Astrocyte of the spinal cord (primary cell): ENCODE measurements at places on chromosomes 13 and 19.

DNA sequence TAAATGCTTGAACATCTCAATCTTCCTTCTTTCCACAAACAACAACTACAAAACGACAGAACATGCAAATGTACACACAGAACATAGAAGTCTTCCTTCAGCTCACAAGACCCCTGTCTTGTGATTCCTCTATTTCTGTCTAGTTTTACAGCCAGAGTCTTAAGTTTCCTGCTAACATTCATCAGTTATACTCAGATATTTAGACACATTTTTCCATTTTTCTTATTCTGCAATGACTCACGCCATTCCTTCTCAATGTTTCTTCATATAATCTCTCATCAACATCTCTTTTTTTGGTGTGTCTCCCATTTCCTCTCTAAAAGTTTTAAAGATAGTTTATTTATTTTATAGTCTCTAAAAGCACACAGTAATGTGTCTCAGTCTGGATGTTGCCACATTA lies 1872.9 kb upstream of the PCDH20 start:
- DNase-seq = peak; percentile 13

DNA sequence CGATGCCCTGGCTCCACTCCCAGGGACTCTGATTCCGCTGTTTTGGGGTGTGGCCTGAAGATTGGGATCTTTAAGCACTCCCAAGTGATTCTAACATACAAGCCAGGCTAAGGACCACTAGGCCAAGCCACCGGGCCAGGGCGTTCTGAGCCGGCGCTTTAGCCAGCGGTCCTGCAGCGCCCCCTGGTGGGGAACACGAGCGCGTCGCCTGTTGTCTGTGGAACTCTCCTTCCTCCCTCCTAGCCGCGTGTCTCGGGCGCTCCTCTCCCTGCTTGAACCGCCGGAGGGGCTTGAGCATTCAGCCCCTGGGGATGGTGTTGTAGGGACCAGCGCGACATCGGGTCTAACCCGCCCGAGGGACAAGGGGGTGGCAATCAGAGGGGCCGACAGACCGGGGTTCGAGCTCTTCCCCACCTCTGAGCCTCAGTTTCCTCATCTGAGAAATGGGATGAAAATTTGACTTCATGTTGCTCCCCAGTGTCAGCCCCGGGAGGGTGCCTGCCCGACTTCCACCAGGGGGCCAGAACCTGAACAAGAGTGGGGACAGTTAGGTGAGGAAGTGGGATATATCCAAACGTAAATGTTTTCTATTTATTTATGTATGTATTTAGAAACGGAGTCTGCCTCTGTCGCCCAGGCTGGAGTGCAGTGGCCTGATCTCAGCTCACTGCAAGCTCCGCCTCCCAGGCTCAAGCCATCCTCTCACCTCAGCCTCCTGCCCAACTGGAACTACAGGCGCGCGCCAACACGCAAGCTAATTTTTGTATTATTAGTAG lies 18.0 kb upstream of the PNMA8B start:
- peak; percentile 64 for DNase-seq

GRCh38 chr19:29731331-29731850 lies 16.3 kb upstream of the C19orf12 start:
- no peak for DNase-seq

DNA sequence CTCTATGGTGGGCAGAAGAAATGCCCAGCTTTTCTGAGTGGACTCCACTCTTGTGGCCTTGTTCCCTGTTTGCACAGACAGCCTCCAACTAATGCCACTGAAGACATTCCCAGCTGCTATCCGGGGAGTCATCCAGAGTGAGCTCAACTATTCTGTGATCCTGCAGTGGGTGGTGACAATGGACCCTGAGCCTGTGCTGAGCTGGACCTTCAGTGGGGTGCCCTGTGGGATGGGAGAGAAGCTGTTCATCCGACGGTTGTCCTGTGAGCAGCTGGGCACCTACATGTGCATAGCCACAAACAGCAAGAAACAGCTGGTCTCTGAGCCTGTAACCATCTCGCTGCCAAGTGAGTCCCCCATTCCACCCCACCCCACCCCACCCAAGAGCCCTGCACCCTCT lies 10.3 kb downstream of the IGSF23 start:
- no peak for DNase-seq

GRCh38 chr19:47257411-47258169 lies 1.3 kb downstream of the CCDC9 start:
- DNase-seq = no peak

DNA sequence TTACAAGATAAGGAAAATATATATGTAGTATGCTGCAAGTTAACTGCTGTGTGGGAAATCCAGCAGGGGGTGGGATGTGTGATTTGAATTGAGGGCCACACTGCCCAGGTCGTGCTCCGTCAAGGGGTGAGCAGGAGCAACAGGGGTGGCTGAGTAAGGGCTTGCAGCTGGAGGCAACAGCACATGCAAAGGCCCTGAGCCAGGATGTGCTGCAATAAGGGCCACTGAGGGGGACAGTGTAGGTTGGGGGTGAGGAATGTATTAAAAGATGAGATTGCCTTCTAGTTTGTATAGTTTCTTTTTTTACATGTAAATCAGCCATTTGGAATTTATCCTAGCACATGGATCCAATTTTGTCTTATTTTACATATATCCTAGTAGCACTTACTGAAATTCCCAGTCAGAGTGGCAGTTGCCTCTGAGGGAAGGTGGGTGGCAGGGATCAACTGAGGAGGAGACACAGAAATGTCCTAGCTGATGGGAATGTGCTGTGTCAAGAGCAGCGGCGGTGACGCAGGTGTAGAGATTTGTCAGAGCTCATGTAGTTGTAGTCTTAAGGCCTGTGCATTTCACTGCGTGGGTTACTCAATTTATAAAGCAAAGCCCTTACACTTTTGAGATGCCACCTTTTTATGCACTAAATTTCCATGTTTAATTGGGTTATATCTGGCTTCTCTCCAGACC lies 5.4 kb upstream of the RBM42 start:
- no peak for DNase-seq

DNA sequence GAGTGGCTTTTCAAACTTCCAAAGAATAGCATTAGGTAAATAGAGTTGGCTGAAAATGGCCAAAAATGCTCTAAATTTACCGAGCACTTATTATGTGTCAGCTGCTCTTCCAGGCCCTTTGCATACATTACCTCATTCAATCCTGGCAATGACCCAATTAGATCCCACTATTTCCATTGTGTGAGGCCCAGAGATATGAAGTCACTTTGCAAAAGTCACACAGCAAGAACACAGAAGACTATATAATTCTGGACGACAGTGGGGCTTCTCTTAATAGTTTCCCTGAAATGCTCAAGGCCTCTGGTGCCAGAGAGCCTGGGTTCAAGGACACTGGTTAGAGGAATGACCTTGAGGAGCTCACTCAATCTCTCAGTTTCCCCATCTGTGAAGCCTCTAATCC lies 146.8 kb downstream of the IER2 start:
- DNase-seq = no peak

GRCh38 chr19:18489627-18490184 lies 32.2 kb downstream of the ELL start:
- no peak for DNase-seq

- peak; percentile 13 for DNase-seq
Measured at GRCh38 chr13:50800091-50800739, 43.3 kb downstream of the DLEU7 start.

DNA sequence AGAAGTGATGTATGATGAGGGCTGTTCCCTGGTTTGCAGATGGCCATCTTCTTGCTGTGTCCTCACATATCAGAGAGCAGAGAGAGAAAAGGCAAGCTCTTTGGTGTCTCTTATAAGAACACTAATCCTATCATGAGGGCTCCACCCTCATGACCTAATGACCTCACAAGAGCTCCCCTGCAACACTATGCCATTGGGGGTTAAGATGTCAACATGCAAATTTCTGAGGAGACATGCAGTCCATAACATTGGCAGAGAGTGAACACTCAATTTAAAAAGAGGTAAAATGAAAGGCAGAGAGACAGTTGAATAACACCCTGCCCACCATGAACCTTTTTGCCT lies 10.9 kb downstream of the FAM187B start:
- no peak for DNase-seq

DNA sequence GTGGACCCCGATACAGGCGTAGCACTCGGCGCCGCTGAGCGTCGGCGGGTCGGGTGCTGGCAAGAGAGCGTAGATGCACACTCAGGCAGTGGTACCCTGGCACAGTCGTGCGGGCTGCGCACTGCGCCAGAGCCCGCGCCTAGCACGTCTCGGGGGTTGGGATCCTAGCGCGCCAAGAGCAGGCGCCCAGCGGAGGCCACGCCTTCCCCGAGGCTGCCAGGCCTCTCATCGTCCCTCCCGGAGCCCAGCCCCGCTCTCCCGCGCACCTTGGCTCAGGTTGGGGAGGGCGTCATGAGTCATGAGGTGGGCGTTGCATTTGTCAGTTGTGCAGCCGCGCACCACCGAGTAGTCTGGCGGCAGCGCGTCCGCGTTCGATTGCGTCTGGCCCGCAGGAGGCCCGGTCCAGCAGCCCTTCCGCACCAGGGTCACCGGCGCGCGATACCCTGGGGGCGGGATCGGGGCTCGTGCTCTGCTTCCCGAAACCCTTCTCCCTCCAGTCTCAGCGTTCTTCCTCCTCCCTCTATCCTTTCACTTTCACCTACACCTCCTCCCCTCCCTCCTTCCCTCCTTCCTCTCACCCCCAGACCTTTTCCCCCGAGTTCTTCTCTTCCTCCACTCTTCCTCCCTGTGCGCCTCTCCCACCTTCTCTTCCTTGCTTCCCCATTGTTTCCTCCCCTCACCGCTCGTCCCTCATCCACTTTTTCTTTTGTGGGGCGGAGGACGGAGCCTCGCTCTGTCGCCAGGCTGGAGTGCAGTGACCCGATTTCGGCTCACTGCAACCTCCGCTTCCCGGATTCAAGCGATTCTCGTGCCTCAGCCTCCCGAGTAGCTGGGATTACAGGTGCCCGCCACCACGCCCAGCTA lies 3.5 kb downstream of the LYPD5 start:
- no peak for DNase-seq

- DNase-seq = no peak
Measured at GRCh38 chr13:99380921-99381645, 73.9 kb upstream of the GPR183 start.

DNA sequence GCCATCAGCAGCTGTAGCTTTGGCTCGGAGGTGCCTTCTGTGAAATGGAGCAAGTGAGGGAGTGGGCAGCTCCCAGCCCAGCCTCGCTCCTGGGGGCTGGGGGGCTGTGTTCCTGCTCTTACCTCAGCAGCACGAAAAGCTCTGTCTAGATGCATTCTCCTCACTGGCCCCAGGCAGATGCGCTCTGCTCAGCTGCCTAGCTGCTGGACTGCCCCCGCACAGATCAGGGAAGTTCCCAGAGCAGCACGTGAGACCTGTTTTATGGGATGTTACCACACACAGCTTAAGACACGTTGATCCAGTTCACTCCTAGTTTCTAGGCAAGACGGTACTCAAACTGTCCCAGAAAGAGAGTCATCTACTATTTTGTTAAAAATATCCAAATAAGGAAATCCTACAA lies 13.6 kb downstream of the LCP1 start:
- DNase-seq = no peak

GRCh38 chr13:97276862-97277269 lies 54.7 kb downstream of the MBNL2 start:
- DNase-seq = no peak

- DNase-seq = no peak
Measured at GRCh38 chr19:31300422-31300821, 48.8 kb downstream of the TSHZ3 start.

- DNase-seq = no peak
Measured at GRCh38 chr19:17871878-17872250, at the start of gene SLC5A5. Gene SLC5A5, plus strand, starts transcription at chr19:17871945. Its CDS starts 375 bp downstream, at chr19:17872320.

DNA sequence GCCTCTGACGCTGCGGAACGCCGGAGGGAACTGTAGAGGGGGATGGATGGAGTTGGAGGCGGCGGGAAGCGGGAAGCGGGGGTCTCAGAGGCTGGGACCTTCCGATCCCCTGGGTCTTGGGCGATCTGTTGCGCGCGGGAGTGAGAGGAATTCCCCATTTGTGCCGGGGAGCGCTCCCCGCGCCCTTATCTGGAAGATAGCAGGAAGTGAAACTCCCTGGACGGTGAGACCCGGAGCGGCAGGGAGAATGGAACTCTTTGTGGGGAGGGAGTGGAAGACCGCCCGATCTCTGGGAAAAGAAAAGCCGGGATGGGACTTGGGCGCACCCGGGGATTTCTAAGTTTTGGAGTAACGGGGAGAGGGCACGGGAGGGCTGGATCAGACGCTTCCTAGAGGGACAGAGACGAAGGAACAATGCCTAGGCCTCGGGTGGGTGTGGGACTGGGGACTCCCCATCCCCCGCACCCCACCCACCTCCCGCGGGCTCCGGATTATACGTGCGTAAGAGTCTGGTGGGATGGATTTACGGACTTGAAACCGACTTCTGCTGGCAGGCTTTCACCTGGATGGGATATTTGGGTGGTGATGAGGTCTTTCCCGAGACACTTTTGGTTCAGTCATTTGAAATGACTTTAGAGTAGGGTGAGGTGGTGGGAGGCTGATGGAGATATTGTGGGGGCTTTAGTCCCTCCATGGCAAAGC lies 495 bp downstream of the LSR start:
- no peak for DNase-seq

GRCh38 chr19:56837492-56838023 lies 3.0 kb downstream of the PEG3 start:
- peak; percentile 0 for DNase-seq

GRCh38 chr13:41389580-41389979 lies 67.8 kb upstream of the RGCC start:
- DNase-seq = no peak

- no peak for DNase-seq
Measured at GRCh38 chr13:77437267-77437666, 98.2 kb upstream of the SCEL start.

- no peak for DNase-seq
Measured at GRCh38 chr19:33997690-33998089, 174.6 kb upstream of the LSM14A start.

DNA sequence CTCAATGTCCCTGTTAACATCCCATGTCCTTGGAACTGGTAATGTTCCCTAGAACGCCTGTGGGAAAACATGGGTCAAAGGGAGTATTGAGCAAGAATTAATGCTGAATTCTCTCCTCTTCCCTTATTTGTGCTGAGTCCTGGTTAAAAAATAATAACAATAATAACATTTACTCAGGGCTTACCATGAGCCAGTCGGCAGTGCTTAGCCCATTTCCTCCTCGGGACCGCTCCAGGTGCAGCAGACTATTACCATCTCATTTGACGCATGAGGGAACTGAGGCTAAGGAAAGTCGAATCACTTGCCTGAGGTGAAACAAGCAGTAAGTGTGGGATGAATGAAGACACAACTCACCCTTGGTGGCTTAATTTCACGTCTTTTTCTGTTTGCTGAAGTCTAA lies 33.6 kb upstream of the SLC15A1 start:
- no peak for DNase-seq

- no peak for DNase-seq
Measured at GRCh38 chr13:90919153-90919552, 428.3 kb upstream of the MIR17HG start.

DNA sequence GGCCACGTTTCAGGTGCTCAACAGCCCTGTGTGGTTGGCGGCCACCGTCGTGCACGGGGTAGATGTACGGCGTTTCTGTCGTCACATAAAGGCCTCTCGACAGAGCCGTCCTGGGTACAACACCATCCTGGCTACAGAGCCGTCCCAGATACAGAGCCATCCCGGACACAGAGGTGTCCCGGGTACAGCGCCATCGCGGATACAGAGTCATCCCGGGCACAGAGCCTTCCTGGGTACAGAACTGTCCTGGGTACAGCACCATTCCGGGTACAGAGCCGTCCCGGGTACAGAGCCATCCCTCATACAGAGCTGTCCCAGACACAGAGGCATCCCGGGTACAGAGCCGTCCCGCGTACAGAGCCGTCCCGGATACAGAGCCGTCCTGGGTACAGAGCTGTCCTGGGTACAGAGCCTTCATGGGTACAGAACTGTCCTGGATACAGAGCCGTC lies 222.7 kb upstream of the SOX1 start:
- no peak for DNase-seq
